Endothelial cell of umbilical vein (primary cell): ENCODE measurements at places on chromosomes 2 and 18. TPM values are rescaled to one million over a fixed set of nuclear protein-coding genes. Genes with fewer than 3 reads are reported as not detected.

DCDC2C gene
- not detected in 2 replicates for total RNA-seq

ASAP2 gene
- total RNA-seq = 75.8 and 79.2 TPM in 2 replicates

CRYGC gene
- not detected in 2 replicates for total RNA-seq

DNA sequence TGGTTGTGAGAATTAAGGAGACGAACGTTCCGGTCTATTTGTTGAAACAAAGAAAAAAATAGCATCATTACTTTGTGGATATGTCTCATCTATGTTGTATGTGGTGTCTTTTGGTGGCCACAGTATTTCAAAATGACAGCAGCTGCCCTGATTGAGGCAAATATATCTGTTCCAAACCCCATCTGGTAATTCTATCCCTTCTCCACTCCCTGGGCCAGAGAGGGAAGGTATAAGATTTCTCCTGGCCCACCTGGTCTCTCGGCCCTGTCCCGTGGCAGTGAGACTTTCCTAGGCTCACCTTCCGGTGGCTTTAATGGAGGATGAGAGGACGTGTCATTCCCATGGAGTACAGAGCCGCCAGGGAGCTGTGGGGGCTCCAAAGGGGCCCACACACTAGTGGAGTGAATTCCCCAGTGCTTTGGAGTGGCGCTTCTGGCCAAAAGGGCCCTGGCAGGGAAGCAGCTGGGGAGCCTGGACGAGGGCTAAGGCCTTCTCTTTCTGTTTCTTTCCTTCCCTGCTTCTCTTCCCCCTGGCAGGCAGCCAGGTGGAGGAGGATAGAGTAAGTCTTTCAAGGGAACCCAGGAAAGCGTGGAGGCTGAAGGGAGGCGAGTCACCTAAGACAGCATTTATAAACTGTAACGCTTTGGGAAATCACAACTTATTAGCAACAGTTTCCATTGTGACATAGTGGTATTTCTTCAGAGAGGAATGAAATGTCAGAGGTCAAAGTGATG, 5.6 kb downstream of the FOSL2 start:
- H3K4me3 ChIP-seq = no peak overlapping the region
- peaks cover 9% of the 10 kb centered on the region for H3K36me3 ChIP-seq
- H3K27me3 ChIP-seq = no peaks in the 10 kb centered on the region
- DNase-seq = no peak
- H3K27ac ChIP-seq = peak overlapping the region; percentile 99

DNA sequence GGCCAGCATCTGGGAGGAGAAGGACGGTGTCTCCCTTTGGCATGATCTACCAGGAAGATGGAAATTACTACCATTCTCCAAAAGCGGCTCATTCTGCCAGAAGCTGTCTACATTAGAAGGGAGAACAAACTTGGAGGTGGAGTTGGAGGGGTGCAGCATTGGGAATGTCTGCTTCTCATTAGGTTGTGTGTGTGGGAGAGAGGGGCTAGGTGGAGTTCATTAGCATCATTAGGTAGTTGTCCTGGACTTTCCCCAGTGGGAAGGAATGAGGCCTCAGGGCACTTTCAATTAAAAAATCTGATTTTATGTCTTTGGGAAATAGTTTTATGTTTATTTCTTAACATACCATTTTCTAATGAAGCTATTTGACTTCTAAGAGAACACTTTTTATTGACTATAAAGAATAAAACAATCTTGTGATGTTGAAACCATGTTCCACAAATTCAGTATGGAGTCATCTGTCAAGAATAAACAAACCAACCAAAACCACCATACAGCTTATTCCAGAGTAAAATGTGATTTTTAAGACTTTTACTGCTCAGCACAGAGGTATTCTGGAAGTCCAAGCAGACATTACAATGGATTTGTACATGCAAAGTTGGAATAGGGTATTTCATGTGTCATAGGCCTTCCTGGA, 60.6 kb downstream of the VAPA start:
- no peaks in the 10 kb centered on the region for H3K4me1 ChIP-seq
- no peaks in the 10 kb centered on the region for H3K27me3 ChIP-seq
- H3K36me3 ChIP-seq = no peaks in the 10 kb centered on the region

- H3K4me3 ChIP-seq = no peak overlapping the region
- H3K36me3 ChIP-seq = no peaks in the 10 kb centered on the region
- DNase-seq = no peak
- H3K27ac ChIP-seq = no peak overlapping the region
These were observed 139.9 kb upstream of the CXCR4 start for GRCh38 chr2:136257893-136258292.

DNA sequence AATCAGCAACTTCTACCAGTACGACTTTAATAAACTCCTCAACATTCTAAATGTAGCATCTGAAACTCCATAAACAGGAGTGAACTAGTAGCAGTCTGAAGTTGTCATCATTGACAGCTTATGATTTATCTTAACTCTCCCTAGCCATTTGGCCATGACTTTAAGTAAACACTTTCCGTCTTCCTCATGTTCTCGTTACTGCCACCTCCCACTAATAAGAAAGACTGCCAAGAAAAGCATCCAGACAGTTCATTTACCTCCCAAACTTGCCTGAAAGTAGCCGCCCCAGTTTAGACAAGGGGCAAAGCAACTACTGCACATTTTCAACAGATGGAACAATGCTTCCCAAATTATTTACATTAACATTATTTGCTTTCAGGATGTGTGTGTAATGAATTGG, 287.5 kb downstream of the OSR1 start:
- H3K4me1 ChIP-seq = no peaks in the 10 kb centered on the region
- no peak overlapping the region for H3K4me3 ChIP-seq
- H3K27ac ChIP-seq = no peak overlapping the region
- no peaks in the 10 kb centered on the region for H3K36me3 ChIP-seq
- no peaks in the 10 kb centered on the region for H3K27me3 ChIP-seq

GRCh38 chr2:118350621-118351020, 262.4 kb downstream of the INSIG2 start:
- H3K4me3 ChIP-seq = no peak overlapping the region
- no peaks in the 10 kb centered on the region for H3K36me3 ChIP-seq
- DNase-seq = no peak
- no peaks in the 10 kb centered on the region for H3K27me3 ChIP-seq

GRCh38 chr2:12315224-12315623, 401.5 kb upstream of the TRIB2 start:
- DNase-seq = no peak
- no peak overlapping the region for H3K27ac ChIP-seq
- no peaks in the 10 kb centered on the region for H3K36me3 ChIP-seq

GRCh38 chr18:3889121-3889520, 439.1 kb downstream of the TGIF1 start:
- H3K27ac ChIP-seq = no peak overlapping the region
- H3K36me3 ChIP-seq = no peaks in the 10 kb centered on the region
- H3K4me3 ChIP-seq = no peak overlapping the region
- peaks cover 7% of the 10 kb centered on the region for H3K4me1 ChIP-seq
- H3K27me3 ChIP-seq = no peaks in the 10 kb centered on the region
- DNase-seq = no peak
